Activated T-cell treated with anti-CD3 and anti-CD28 coated beads for 24 hours (primary cell): ENCODE measurements at places on chromosomes 12 and 14.
A peak's percentile ranks its signal among the peaks of the same experiment; 100 is the strongest.

GRCh38 chr12:51751661-51752060, 96.9 kb downstream of the FIGNL2 start:
- DNase-seq: no peak

DNA sequence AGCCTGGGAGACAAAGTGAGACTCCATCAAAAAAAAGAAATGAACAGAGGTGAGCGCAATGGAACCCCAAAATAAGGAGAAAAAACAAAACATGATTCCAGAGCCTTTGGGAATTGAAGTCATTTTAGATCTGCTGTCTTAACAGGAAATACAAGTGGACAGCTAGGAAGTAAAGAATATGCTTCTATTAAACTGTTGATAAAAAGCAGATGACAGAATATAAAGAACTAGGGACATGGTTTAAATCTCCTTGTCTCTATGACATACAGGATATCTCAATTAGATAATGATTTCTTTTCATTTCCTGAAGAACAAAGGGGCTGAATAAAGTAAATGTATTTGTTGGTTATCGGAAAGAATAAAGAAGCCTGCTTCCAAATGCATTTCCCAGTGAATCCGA, 49.3 kb upstream of the ETV6 start:
- DNase-seq: no peak

- DNase-seq: no peak
These were observed 924 bp upstream of the MANSC1 start for GRCh38 chr12:12350868-12351463.

GRCh38 chr12:43835656-43836474, at the start of gene TMEM117:
TSS of gene TMEM117 (plus strand) at chr12:43836081.
- peak; percentile 31 for DNase-seq

DNA sequence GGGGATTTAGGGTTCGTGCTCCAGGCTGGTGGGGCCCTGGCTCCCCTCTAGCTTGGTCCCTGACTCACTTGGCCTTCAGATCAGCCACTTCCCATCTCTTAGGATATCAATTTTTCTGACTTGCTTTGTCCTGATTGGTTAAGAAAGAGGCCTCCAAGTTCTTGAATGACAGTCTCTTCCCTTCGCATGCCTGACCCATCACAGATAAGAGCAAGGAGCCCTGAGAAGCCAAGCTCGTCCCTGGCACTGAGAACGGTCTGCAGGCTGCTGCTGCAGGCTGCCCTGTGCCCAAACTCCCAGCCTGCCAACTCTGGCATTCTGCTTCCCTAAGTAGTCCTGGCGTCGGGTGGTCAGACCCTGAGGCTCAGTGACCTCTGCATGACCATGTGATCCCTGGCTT, 794 bp upstream of the LRTM2 start:
- DNase-seq: no peak

GRCh38 chr12:106903241-106903945, 52.3 kb upstream of the TMEM263 start:
- DNase-seq: peak; percentile 68
